ENCODE measurements at places on chromosomes 4 and X. TPM values are rescaled to one million over a fixed set of nuclear protein-coding genes. Genes with fewer than 3 reads are reported as not detected.

Gene DRD5
- not detected for polyA plus RNA-seq

Gene CSAG3
- not detected for polyA plus RNA-seq

Gene CENPI
- 1.6 TPM for polyA plus RNA-seq

Gene FGFBP2
- 1.7 TPM for polyA plus RNA-seq

Gene THAP9
- polyA plus RNA-seq, result 4.0 TPM
